ENCODE measurements at places on chromosomes 11 and 22. TPM values are rescaled to one million over a fixed set of nuclear protein-coding genes. Genes with fewer than 3 reads are reported as not detected.

The TRPC6 gene
- total RNA-seq: 0.19 TPM

The CD3E gene
- 0.70 TPM for total RNA-seq

GRCh38 chr11:127345819-127346459 lies 345.4 kb upstream of the KIRREL3 start:
- no peak for DNase-seq

The PLA2G6 gene
- total RNA-seq: 11.4 TPM

DNA sequence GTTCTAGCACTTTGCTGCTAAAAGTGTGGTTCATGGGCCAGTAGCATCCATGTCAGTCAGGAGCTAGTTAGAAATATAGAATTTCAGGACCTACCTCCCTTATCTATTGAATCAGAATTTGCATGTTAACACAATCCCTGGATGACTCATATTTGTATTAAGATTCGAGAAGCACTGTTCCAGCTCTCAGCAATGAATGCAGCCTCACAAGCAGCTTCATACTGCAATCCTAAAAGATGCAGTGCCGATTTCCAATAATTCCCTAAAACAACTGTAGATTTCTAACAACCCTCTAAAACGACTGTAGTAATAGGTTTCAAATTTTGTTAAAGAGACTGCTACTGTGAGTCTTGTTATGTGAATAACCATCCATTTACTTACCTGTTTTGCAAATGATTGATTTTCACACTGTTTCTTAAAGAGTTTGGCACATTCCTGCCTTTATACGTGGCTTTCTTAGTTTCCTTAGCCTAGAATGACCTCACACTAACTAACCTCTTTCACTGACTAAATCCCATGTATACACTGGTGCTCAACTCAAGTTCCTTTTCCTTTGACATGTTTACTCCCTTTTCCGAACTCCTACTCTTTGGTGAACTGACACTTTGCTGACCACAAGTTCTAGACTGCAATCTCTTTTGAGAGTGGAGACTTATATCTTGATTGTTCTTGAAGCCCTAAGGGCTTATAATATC lies 511.8 kb downstream of the METTL15 start:
- no peak for DNase-seq
